ENCODE measurements at places on chromosomes 4 and X.

DNA sequence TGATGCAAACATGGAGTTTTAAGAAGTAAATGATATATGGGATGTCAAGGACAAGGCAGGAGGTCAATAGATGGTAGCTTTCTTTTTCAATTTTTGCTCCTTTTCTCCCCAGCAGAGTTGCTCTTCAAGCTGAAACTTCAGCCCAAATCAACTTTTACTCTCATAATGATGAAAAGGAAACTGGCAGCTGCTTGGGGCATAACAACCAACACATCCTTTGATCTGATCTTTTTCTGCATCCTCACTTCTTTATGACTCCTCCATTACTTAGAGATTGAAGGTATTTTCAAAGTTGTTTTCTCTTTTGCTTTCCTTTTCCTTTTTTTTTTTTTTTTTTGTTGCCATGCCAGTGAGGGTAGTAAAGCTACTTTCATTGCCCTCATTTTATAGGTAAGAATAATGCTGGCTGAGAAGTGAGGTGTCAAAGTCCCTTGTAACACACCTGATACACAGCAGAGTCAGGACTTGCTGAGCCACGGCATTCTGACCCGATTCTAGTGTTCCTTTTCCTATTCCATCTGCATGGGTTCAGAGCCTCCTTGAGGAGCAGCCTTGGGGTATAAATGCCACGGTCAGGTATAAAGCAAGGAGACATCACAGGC, 26.9 kb downstream of the SLC2A9 start:
- no peak for DNase-seq

GRCh38 chr4:5399124-5399523, 309.2 kb downstream of the EVC2 start:
- DNase-seq: no peak

- DNase-seq: peak; percentile 29
Measured at GRCh38 chr4:6183740-6184139, 16.6 kb downstream of the JAKMIP1 start.

DNA sequence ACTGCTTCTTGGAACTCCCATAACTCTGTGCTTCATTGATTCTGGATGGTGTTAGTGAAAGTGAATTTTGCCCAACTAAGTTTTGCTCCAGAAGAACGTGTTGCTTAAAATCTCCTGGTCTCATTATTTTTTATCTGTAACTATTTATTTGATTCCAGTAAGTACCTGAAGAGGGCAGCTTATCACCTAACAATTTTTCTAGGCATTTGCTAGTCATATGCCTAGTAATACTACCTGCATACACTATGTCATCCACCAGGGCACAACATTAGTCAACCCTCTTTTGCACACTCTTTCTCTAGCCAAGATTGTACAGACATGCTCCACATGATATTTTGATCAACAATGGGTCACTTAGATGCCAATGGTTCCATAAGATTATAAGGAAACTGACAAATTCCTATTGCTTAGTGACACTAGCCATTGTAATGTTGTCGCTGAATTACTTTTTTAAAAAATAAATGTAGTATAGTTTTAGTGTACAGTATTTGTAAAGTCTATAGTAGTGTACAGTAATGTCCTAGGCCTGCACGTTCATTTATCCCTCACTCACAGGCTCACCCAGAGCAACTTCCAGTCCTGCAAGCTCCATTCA, 499.9 kb upstream of the AADAT start:
- no peak for DNase-seq

DNA sequence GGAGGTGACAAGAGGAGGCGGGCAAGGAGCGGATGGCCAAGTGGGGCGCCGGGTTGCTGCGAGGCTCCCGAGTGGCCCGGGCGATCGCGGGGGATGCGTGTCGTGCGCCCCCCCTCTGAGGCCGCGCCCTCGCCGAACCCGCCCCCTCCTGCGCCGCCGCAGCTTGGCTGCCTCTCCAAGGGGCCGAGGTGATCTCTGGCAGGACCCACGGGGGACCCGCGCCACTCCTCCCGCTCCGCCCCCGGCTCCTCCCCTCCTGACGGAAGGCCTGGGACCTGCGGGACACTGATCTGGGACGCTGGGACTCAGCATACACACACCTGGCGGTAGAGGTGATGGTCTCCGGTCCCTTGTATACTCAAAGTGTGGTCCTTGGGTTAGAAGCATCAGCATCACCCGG, 21.9 kb upstream of the FAM47C start:
- no peak for DNase-seq

DNA sequence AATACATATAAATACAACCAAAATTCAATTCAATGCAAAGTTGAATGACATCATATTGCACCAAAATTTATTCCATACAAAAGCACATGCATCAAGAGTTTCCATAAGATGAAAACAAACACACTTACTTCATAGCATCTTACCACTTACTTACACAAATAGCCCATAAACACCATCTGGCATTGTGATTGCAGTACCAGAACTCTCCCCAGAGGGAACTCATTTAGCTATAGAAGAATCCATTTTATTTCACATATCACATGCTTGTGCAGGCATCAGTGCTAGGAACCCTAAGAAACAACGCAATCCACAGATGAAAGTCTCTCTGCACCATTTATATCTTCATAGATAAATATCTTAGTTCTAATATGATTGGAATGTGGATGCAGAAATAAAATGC, 77.9 kb downstream of the SLC7A11 start:
- DNase-seq: no peak

GRCh38 chr4:14321723-14322122, 680.6 kb upstream of the CPEB2 start:
- no peak for DNase-seq

DNA sequence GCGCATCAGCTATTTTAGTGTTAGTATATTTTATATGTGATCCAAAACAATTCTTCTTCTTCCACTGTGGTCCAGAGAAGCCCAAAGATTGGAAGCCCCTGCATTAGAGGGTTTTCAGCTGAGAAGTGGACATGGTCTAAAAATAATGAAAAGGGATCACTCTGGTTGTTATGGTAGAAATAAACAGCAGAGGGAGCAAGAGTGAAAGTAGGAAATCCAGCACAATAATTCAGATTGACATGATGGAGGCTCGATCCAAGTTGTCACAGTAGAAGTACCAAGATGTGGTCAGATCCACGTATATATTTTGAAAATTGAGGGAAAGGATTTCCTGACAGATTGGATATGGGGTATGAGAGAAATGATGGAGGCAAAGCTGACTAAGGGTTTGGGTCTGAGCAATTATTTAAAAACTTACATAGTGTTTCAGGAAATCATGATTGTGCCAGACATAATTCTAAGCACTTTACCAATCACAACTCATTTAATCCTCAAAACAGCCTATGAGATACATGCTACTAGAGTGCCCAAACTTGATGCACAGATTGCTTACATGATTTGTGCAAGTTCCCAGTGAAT, 17.0 kb upstream of the TMEM144 start:
- DNase-seq: no peak

DNA sequence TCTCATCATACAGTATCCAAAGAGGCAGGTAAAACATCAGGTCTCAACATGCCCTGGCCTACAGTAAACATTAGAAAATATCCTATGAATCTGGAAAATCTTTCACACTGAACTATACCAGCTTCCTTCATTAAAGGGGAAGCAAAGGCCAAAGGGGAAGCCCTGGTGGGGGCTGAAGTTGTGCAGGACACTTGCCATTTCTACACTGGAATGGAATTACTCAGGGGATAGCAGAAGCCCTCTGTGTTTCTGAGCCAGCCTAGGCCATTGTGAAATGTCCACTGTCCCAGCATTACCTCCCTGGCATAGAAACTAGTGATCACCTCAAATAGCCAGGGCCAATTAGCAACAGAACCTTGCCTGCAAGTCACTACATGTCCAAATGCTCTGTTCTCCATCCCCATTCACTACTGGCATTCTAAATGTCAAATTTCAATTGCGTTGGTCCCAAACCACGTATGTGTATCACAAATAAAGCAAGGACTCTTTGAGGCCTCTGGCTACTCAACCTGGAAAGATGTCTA, 429.9 kb downstream of the AFF2 start:
- no peak for DNase-seq

DNA sequence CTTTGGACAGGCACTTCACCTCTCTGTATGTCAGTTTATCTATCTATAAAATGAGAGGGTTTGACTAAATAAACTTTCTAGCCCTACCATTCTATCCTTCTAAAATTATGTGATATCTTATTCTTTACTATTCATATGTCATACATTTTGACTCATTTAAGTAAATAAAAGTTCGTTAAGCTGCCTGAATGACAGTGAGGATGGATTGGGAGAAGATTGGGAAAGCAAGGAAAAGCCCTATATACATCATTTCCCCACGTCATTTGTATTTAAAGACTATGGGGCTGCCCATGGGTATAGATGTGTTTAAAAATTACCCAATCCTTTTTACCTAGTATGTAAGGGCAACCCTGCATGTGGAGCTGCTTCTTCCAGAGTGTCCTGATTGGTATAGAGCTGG, 5.3 kb downstream of the SLC16A2 start:
- no peak for DNase-seq

DNA sequence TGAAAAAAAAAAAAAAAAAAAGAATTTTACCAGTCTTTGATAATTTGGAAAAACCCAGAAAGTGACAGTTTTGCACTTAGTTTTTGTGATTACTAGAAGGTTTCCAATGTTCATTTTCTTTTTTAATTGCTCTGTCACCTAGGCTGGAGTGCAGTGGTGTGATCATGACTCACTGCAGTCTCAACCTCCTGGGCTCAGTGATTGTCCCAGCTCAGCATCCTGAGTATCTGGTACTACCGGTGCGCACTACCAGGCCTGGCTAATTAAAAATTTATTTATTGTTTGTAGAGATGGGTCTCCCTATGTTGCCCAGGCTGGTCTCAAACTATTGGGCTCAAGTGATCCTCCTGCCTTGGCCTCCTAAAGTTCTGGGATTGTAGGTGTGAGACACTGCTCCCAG, 3.3 kb downstream of the NUDT9 start:
- DNase-seq: peak; percentile 41
